ENCODE measurements at places on chromosomes 7 and 10.

DNA sequence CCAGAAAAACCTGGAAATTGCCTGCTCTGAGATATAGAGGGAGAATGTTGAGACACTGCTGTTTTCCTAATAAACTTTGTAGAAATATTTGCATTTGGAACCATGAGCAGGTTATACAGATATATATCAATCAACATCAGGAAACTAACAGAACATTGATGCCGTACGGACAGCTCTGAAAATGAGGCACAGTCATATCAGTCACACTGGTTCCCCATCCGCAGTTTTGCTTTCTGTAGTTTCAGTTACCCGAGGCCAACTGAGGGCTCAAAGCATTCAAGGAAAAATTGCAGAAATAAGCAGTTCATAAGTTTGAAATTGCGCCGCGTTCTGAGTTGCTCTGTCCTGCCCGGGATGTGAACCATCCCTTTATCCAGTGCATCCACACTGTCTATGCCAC is 137.9 kb downstream of the KLF6 start:
- no peak for DNase-seq

- no peak for DNase-seq
Observed at GRCh38 chr7:81857385-81857784, 87.5 kb upstream of the HGF start.

GRCh38 chr7:116212869-116213268 is 2.5 kb downstream of the TES start:
- no peak for DNase-seq

DNA sequence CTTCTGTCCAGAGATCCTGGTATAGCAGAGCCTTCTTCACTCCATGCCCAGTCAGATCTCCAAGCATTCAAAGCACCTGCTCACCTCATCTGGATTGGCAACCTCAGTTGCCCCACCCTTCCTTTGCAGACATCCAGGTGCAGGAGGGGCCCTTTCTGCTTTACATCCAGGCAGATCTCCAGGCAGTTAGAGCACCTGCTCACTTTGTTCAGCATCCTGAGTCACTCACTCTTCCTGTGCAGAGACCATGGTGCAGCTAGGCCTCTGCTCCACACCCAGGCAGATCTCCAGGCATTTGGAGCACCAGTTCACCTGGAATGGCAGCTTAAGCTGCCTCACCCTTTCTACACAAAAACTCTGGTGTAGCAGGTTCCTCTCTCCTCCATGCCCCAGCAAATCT is 153.1 kb downstream of the CDK14 start:
- no peak for DNase-seq

DNA sequence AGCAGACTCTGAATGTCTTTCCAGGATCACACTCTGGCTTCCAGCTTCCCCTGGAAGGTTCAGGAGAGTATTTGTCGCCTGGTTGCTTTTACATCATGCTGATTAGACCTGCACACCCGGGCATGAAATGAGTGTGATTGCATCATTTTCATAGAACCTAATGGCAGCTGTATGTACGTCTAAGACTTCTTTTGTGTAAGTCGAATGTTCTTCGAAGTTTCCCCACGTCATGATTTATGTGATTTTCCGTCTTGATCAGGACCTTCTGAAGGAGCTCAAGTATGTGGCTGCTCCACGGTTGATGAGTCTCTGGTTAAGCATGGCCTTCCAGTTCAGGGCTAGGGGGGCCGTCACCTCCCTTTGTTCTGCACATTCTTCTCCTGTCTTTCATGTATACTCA is 4.5 kb downstream of the EIF4H start:
- DNase-seq, result no peak

DNA sequence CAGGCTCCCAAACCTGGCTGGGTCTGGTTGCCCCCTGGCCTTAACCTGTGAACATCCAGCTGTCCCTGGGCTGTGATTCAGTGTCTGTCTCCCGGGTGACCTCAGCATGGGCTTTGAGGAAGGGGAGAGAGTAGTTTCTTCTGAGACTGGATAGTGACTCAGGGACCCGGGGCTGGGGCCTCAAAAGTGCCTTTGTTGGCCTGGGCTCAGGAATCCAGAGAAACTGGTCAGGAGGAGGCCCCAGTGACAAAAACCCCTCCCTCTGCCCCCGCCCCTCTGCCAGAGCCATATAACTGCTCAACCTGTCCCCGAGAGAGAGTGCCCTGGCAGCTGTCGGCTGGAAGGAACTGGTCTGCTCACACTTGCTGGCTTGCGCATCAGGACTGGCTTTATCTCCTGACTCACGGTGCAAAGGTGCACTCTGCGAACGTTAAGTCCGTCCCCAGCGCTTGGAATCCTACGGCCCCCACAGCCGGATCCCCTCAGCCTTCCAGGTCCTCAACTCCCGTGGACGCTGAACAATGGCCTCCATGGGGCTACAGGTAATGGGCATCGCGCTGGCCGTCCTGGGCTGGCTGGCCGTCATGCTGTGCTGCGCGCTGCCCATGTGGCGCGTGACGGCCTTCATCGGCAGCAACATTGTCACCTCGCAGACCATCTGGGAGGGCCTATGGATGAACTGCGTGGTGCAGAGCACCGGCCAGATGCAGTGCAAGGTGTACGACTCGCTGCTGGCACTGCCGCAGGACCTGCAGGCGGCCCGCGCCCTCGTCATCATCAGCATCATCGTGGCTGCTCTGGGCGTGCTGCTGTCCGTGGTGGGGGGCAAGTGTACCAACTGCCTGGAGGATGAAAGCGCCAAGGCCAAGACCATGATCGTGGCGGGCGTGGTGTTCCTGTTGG is at the start of gene CLDN4:
TSS of gene CLDN4 (plus strand) at position 316 of the 903 bp plus-strand sequence. CDS start at position 522, 206 bp downstream.
- no peak for DNase-seq

DNA sequence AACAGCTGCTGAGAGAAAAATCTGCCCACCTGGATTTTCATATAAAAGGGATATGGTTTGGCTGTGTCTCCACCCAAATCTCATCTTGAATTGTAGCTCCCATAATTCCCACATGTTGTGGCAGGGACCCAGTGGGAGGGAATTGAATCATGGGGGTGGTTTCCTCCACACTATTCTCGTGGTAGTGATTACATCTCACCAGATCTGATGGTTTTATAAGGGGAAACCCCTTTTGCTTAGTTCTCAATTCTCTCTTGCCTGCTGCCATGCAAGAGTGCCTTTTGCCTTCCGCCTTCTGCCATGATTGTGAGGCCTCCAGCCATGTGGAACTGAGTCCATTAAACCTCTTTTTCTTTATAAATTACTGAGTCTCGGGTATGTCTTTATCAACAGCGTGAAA is 20.8 kb upstream of the MKI67 start:
- no peak for DNase-seq

- no peak for DNase-seq
Observed at GRCh38 chr10:1240341-1240775, 184.2 kb downstream of the WDR37 start.

DNA sequence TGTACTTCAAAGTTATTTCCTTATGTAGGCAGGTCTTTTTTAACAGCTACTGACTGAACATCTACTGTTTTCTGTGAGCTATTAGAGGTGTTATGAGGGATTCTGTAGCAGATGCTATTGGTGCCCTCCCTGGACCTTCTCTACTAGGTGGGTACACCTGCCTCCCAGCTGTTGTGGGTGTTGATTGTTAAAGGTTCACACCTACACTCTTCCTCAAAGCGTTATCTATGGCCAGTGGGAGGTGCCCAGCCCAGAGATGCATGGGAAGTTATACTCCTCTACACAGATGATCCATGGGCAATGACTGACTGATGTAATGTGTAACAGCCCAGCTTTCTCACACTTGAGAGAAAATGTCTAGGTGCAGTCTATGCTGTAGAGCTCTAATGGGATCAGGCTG is 127.7 kb downstream of the PRKG1 start:
- no peak for DNase-seq

- DNase-seq, result no peak
Observed at GRCh38 chr7:158252081-158252836, 335.4 kb downstream of the PTPRN2 start.

GRCh38 chr7:36633377-36633776 is 90.9 kb downstream of the AOAH start:
- no peak for DNase-seq

DNA sequence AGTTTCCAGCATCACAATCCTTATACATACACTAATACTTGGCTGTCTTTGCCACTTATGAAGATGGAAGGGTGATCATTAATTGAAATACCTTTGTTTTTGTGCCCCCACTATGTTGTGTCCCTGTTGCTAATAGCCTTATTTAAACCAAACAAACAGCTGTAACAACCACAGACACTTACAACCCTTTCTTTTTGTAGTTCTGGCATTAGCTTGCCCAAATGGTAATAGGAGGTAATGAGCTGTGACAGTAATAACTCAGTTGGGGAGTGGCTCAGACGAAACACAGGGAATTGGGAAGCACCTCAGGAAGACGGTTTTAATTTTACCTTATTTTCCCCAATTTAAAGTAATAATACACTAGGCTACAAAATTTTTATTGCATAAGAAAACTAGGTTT is 83.4 kb downstream of the MDFIC start:
- no peak for DNase-seq

GRCh38 chr7:111895049-111895448 is 311.1 kb downstream of the DOCK4 start:
- DNase-seq, result no peak

DNA sequence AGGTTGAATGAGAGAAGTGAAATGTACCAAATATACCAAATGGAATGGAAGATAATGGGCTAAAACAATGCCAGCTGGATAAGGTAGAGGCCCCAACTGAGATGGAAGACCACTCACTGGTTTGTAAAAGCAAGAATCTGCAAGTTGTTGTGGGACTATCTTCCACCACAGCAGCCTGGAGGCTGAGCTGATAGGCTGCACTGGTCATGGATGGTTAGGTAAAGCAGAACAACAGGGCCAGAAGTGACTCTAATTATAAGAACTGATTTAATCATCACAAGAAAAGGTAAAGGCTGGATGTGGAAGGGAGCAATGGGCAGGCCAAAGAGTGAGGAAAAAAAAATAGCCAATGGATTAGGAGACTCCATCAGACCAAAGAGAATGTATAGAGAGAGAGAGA is 11.8 kb downstream of the TFEC start:
- no peak for DNase-seq
